HFFc6 (cell line): ENCODE measurements at places on chromosomes 2 and 18. TPM values are rescaled to one million over a fixed set of nuclear protein-coding genes. Genes with fewer than 3 reads are reported as not detected.

DNA sequence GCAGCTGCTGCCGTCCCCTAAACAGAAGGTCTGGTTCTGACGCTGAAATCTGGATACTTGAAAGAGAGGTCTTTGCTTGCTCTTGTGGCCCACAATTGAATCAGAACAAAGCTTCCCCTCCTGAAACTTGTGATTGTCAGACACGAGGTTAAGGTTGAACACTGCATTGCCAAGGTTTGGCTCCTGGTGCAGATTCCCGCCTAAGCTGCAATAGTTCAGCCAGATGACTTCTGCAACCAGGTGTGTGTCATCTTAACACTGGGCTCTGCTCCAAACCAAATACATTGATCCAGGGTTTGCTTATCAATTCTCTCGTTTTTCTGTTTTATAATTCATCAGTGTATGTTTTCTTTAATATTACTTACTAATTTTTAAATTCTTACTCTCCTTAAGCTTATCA, 14.6 kb downstream of the GKN1 start:
- DNase-seq = no peak

GRCh38 chr18:9608298-9608697, 6.1 kb downstream of the PPP4R1 start:
- DNase-seq = no peak

GRCh38 chr18:42025974-42026625, 71.1 kb downstream of the PIK3C3 start:
- DNase-seq = no peak

- no peak for DNase-seq
Measured at GRCh38 chr2:217681791-217682190, 321.0 kb downstream of the TNS1 start.

- no peak for DNase-seq
Measured at GRCh38 chr18:67726882-67727281, 210.4 kb upstream of the DSEL start.

DNA sequence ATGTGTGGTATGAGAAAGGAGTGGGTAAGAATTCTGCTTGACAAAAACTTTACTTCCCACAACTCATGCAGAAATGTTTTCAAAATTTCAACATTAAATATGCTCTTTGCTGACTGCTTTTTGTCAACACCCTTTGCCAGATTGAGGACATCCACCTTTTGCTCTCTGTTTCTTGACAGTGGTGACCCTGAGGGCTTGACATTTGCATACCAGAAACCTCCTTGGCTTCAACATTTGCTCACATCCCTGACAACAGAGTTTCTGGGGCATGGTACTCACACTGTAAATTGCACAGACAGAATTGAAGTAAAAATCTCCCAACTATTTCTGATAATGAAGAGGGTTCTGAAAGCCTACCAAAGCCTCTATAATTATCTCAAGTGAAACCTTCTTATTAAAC, 95.7 kb downstream of the RND3 start:
- DNase-seq = no peak

DNA sequence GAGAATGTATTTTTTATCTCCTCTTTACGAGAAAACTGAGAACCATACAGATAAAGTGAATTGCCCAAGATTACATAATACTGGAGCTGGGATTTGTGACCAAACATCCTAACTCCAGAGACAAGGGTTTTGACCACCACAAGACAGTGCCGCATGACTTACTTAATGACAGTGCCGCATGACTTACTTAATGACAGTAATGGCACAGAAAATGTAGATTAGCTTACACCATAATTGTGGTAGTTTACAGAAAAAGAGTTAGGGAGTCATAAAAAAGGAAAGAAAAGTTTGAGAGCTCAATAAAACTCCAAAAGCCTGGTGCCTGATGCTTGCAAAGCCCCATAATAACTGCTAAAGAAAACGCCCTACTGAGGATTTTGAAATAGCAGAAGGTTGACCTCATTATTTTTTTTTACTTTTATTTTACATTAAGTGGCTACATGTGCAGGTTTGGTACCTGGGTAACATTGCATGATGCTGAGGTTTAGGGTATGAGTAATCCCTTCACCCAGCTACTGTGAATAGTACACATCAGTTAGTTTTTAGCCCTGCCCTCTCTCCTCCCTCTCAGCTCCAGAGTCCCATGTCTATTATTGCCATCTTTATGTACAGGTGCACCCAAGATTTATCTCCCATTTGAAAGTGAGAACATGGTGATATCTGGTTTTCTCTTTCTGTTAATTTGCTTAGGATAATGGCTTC, 310.0 kb upstream of the UBE2E3 start:
- DNase-seq = no peak

GRCh38 chr2:33497221-33497650, 20.8 kb downstream of the RASGRP3 start:
- DNase-seq = no peak

DNA sequence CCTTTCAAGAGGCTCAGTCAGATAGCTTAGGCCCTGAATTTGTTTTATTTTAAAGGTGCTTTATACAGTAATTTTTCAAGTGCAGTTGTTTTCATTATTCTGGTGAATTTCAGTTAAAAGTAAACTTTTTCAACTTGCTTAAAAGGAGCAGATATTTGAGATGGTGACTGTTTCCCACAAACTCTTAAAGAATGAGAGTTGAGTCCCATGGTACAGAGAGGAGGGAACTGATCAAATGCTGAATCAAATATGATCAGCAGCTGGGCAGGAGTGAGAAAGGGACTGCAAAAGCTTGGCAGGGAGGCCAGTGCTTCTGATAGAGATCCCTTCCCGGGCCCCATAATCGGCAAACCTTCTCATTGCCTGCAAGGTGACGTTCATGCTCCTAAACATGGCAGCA, 91.2 kb downstream of the KCNS3 start:
- DNase-seq = no peak

DNA sequence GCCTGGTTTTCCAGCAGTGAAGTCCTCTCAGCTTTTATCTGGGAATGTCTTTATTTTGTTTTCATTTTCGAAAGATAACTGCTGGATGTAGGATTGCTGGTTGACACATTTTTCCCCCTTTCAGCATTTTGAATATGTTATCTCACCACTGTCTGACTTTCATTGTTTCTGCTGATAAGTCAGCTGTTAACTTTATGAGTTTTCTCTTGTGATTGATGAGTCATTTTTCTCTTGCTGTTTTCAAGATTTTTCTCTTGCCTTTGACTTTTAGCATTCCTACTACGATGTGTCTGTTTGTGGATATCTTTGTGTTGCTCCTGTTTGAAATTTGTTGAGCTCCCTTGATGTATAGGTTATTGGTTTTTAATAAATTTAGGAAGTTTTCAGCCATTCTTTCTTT, 85.5 kb downstream of the AGPS start:
- no peak for DNase-seq

- DNase-seq = no peak
Measured at GRCh38 chr2:148853458-148853857, 21.6 kb upstream of the KIF5C start.

GRCh38 chr2:236608710-236609109, 39.1 kb downstream of the ACKR3 start:
- DNase-seq = no peak

DNA sequence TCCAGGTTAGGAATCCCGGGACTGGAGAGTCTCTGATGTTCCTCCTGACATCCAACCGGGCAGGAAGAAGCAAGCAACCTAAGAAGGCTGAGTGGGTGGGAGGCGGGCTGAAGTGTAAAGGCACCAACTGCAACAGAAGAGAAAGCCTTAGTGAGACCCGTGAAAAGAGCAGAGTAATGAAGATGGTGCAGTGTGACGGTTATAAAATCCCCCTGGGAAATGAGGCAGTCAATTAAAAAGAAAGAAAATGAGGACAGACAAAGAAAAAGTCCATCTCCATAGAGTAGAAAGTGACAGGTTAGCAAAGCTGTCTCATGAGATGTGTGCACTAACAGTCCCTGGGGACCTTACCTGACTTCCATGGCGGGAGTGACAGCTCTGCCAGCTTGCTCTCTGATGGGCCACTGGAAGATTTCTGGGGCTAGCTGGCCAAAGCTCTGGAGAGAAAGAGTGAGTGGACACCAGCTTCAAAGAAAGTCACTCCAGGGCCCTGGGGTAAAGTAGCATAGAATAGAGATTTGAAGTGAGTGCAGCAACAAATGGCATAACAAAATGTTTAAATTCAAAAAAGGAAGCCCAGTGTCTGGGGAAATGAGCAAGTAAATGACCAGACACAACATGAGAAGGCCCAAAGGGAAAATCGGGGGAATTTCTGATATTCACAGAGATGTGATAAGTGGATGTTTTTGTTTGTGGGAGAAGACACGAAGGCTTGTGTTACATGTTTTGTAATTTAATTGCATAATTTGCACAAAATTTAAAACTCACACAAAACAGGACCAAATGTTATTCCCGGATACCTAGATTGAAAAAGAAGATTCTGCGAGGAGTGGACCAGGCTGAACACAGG, 44.1 kb upstream of the IGFBP2 start:
- DNase-seq = no peak

DNA sequence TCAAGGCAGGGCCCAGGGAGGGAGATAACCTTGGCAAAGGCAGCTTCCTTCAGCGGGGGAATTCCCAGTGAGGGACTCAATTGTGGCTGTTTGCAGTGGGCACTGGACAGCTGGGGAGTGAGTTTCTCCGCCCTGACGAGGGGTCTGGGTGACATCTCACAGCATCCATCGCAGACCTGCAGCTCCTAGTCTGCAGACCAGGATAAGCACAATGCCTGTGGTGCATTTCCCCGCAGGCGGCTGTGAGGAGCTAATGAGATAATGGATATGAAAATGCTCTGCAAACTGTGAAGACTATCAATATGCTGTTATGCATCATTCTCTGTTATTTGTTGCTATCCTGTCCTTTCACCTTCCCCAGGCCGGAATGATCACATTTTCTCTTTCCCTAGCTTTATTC, 30.0 kb upstream of the CYP1B1 start:
- no peak for DNase-seq

Gene CNNM3
- total RNA-seq = 8.4 and 9.5 TPM in 2 replicates

Gene GAREM2
- not detected in 3 replicates for total RNA-seq

Gene SCN9A
- 39.0 to 63.5 TPM (median 54.8 TPM) in 3 replicates for total RNA-seq

Gene DQX1
- not detected in 3 replicates for total RNA-seq

Gene ASPRV1
- 0.33 TPM in 1 of 3 replicates, not detected in the others for total RNA-seq

Gene CETN1
- total RNA-seq = not detected in 3 replicates

Gene VWC2L
- not detected in 2 replicates for total RNA-seq
